ENCODE measurements at places on chromosomes 12 and 14.

- DNase-seq, result no peak
Observed at GRCh38 chr12:47071241-47071852, 8.1 kb upstream of the PCED1B start.

DNA sequence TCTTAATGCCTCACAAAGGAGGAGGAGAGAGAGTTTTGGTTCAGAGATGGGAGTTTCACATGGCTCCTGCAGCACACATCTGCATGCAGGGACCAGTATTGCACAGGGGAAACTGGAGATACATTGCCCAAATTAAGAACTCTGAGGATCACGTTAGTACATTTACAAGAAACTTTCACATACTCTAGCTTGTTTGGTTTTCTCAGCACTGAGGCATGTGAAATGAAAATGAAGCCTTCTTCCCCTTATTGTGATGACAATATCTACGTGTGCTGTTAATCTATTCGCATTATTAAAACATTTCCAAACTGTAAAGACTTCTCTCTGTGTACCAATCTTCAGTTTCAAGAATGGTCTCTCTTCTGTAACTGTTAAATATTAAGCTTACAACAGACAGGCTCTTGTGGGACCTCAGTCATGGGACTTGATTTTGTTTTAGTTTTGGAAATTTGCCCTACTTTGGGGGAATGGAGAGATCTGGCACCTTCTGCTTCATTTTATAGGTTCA lies 124.7 kb downstream of the DAAM1 start:
- DNase-seq, result no peak

DNA sequence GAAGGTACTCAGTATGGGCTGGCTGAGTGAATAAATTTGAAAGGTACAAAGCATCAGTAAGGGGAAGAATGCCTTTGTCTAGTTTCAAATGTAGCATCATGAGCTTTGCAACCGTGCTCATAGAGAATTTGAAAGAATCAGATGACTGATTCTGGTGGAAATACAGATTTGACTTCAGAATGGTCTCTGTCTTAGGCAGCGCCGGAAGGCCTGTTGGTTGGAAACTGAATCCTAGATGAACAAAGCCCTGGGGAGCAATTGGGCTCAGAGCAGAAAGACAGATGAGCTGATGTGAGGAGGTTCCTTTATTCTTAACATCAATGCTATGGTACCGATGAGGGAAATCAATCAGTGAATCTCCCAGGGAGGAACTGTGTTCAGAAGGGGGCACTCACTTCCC lies 137.3 kb downstream of the SNAPC1 start:
- DNase-seq, result no peak

DNA sequence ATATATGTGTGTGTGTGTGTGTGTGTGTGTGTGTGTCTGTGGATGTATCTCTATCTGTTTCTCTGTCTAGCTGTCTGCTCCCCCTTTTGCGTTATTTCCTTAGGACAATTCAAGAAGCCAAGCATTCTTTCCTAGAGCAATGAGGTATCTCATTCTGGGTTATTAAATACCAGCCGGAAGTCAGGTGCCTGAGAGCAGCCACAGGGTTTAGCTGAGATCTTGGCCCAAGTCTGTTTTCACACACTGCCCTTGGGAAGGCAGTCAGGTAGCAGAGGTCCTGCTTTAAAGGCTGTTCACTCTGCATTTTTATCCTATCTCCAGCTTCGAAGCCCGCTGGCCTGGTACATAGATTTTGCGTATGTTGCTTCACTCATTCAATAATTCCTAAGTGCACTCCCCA lies 76.8 kb downstream of the TSPAN9 start:
- no peak for DNase-seq

- DNase-seq, result no peak
Observed at GRCh38 chr12:119683413-119683812, 15.5 kb downstream of the PRKAB1 start.

DNA sequence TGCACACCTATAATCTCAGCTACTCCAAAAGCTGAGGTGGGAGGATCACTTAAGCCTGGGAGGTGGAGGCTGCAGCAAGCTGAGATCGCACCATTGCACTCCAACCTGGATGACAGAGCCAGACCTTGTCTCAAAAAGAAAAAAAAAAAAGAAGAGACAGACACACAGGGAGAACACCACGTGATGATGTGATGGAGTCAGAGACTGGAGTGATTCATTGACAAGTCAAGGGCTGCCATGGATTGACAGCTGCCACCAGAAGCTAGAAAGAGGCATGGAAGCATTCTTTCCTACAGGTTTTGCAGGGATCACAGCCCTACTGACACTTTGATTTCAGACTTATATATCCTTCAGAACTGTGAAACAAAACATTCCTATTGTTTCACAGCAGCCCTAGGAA lies 3.5 kb upstream of the HCFC2 start:
- DNase-seq, result no peak

GRCh38 chr12:114342656-114343055 lies 63.3 kb downstream of the TBX5 start:
- no peak for DNase-seq

- no peak for DNase-seq
Observed at GRCh38 chr12:52214421-52214802, 18.6 kb upstream of the KRT7 start.

DNA sequence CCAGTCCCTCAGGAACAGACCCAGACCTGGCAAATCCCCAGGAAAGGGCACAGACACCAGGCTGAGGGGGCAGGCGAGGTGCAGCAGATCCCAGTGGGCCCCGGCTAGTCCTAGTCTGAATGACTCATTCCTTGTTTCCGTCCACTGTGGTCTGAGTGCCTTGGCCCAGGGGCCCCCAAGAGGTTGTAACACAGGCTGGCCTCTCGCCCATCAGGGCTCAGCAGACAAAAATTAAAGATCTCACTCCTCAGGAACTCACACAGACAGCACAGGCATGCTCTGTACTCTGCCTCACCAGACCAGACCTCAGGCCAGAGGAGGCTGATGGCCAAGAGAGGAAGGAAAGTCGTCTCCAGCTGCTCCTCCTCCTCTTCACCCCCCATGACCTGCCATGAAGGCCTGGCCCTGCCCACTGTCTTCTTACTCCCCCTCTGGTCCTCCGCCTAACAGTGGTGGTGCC lies 7.7 kb upstream of the LTBP2 start:
- no peak for DNase-seq

DNA sequence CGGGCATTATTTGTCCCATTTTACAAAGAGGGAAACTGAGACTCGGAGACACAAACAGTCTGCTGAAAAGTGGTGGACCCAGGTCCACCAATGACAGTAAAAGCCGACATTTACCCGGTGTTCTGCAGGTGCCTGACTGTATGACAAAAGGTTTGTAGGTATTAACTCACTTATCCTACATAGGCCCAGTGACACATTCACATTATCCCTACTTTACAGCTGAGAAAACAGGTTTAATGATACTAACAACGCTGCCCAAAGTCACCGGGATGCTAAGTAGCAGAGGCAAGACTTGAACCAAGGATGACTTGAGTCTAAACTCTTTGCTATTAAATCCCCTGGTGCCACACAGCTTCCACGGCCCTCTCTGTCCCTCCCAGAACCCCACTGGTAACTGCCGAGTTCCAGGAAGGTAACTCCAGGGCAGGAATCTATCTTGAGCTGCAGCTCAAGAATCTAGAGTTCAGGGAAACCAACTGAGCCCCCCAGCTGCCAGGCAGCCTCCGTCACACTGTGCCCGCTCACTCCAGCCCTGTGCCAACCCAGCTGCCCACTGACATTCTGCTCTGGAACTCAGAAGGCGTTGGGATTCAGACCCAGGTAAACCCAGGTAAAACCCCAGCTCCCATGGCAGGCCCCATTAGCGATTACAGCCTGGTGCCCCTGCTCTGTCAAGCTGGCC lies 33.7 kb downstream of the SYNE3 start:
- DNase-seq, result no peak

DNA sequence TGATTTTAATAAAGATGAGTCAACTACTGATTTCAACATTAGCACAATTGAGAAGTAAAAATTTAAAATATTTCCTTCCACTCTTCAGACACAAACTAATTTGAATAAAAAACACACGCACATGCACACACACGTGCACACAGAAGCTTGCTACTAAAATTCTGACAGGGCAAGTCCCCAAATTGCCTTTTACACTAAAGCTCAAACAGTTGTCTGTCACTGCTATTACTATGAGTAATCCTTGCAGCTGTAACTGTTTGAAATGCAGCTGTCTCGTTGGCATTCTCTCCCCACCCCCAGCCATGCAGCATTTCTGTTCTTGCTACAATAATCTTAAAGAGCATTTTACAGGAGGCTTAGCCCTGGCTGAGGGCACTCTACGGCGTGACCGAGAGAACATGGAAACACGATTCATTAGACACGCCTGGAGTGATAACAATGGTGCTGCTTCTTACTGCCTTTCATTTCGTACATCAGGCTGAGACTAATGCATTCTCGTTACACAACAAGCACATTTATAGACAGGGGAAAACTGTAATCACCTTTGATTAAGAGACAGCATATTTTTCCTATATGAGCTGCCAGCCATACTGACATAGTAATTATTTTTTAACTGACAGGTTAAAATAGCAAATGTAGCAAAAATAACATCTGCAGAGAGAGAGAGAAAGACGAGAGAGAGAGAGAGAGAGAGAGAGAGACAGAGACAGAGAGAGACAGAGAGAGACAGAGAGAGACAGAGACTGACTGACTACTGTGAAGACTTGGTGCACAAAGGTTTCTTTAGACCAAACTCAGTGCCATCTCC lies 153.8 kb downstream of the MED13L start:
- no peak for DNase-seq

DNA sequence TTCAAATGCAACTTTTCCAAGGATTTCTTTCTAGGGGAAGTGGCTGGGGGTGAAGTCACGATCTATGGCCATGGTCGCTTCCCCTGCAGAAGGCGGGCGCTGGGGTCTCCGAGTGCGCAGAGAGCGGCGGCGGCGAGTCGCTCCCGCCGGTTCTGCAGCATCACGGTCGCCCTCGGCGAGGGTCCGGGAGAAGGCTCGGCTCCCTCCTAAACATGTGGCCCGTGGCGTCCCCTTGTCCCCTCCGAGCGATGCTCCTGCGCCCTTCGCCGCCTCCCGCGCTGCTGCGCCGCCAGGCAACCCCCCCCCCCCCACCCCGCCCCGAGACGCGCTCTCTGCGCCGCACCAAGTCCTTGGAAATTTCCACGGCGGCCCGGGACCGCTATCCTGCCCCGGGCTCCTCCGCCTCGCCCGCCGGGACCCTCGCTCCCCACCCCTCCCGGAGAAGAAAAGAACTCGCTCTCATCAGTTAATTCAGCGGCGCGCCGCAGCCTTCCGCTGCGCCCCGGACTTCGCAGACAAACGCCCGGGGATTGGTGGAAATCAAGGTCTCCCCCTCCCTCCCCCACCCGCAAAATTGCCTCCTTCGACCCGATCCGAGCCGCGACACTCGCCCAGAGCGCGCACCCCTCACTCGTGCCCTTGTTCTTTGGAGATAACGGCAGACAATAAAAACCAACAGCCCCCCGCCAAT lies at the start of gene ST8SIA1:
ST8SIA1 (minus strand) TSS at position 298 of the 691 bp plus-strand sequence. CDS start 475 bp downstream, outside the sequence.
- peak; percentile 61 for DNase-seq

- DNase-seq, result no peak
Observed at GRCh38 chr12:51185171-51185717, 12.3 kb upstream of the TFCP2 start.

GRCh38 chr12:27333403-27334009 lies 870 bp downstream of the BMAL2 start:
- DNase-seq, result no peak

DNA sequence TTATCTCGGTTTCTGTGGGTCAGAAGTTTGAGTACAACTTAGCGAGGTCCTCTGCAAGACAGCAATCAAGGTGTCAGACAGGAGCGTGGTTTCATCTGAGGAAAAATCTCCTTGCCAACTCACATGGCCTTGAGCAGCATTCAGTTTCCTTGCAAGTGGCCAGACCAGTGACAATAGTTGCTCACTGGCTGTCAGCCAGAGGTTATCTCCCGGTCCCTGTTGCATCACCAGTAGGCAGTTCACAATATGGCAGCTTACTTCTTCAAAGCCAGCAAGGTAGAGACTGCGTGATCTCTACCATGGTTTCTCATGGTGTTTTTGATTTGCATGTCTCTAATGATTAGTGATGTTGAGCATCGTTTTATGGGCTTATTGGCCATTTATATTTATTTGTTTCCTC lies 143.8 kb upstream of the DAAM1 start:
- no peak for DNase-seq

DNA sequence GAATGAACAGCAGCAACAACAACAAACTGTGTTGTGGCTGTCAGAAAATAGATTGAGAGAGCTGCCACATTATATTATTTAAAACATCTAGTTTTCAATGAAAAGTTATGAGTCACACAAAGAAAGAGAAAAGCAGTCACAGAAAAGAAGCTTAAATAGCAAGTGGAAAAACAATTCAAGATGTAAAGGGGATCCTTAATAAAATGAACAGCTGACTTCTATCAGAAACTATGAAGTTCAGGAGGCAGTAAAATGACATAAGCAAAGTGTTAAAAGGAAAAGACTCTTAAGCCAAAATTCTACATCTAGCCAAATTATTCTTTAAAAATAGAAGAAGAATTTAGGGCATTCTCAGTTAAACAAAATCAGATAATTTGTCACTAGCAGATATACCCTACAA lies 5.6 kb downstream of the CLEC14A start:
- no peak for DNase-seq

DNA sequence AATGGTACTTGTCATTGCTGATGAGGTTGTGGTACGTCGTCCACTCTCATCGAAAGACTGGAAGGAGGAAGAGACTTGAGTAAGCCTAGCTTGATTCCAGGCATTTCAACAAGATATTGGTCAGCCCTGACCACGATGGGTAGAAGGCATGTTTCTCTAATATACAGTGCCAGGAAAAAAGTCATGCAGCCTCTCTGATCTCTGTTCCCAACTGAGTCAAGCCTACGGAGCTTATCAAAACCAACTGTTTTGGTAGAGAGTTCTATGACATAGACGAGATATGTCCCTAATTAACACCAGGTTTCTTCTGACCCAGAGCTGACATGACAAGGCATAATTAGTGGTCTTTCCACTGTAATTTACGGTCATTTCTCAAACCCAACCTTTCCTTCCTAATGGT lies 58.5 kb downstream of the NIN start:
- no peak for DNase-seq

GRCh38 chr12:62934239-62934798 lies 631 bp downstream of the PPM1H start:
- DNase-seq, result no peak

- DNase-seq, result no peak
Observed at GRCh38 chr14:79415726-79416125, 795.6 kb downstream of the DIO2 start.

GRCh38 chr14:90449411-90449810 lies 52.6 kb downstream of the CALM1 start:
- DNase-seq, result no peak

- DNase-seq, result no peak
Observed at GRCh38 chr14:103280278-103280928, 53.6 kb upstream of the EIF5 start.

DNA sequence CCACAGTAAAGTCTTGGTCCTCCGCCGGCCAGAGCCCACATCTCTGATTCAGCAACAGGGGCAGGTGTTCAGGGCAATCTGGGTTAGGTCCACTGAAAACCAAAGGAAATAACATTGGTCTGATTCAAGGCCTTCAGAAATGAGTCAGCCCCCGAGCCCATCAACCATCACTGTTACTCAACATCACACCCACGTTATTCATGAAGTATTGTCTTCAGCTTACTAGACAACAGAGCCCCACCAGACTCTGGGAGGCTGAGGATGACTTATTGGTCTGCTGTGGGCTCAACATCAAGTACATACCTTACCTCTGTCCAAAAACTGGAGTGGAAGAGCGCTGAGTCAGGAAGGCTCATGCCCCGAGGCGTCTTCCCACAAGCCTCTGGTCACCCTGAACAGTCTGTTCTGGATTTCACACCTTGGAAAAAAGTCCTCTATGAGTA lies 97.5 kb downstream of the ZFP36L1 start:
- no peak for DNase-seq
